CD8-positive, alpha-beta memory T cell (primary cell): ENCODE measurements at places on chromosomes 16 and 17. TPM values are rescaled to one million over a fixed set of nuclear protein-coding genes. Genes with fewer than 3 reads are reported as not detected.

Gene BAIAP3
- 7.5 TPM for total RNA-seq

DNA sequence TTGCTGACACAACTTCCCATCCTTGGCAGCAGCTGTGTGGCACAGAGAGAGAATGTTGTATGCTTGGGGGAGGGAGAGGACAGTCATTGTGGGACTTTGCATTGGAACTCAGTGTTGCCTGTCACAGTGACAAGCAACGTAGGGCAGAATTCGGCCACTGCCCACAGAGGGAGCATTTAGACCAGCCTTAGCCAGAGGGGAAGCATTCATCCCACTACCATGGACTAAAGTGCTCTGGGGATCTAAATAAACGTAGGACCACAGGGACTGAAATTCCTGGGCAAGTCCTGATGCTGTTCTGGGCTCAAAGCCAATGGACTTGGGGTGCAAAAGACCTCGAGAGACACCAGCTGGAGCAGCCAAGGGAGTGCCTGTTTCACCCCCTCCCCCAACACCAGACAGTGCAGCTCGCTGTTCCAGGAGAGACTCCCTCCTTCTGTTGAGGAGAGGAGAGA lies 44.9 kb downstream of the ABCA8 start:
- no peaks in the 10 kb centered on the region for H3K27me3 ChIP-seq
- no peaks in the 10 kb centered on the region for H3K4me1 ChIP-seq
- H3K36me3 ChIP-seq, result no peaks in the 10 kb centered on the region
- H3K27ac ChIP-seq, result no peak overlapping the region
- H3K4me3 ChIP-seq, result no peak overlapping the region

Gene MLX
- 61.8 TPM for total RNA-seq

DNA sequence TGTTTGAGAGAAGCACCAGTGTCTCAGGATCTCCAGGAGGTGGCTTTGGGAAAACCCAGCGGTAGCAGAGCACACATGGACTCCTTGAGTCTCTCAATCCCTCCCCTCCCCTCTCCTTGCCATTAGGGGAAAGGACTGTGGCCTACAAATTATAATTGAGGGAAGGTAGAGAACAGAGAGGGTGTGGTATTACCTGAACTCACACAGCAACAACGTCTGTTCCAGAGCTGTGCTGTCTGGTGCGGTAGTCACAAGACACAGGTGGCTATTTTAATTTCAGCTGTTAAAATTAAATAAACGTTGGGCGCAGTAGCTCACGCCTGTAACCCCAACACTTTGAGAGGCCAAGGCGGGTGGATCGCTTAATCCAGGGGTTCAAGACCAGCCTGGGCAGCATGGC lies 110.2 kb downstream of the ABCC6 start:
- no peak overlapping the region for H3K27ac ChIP-seq
- H3K4me3 ChIP-seq, result no peak overlapping the region
- H3K27me3 ChIP-seq, result no peaks in the 10 kb centered on the region
- no peak for DNase-seq

DNA sequence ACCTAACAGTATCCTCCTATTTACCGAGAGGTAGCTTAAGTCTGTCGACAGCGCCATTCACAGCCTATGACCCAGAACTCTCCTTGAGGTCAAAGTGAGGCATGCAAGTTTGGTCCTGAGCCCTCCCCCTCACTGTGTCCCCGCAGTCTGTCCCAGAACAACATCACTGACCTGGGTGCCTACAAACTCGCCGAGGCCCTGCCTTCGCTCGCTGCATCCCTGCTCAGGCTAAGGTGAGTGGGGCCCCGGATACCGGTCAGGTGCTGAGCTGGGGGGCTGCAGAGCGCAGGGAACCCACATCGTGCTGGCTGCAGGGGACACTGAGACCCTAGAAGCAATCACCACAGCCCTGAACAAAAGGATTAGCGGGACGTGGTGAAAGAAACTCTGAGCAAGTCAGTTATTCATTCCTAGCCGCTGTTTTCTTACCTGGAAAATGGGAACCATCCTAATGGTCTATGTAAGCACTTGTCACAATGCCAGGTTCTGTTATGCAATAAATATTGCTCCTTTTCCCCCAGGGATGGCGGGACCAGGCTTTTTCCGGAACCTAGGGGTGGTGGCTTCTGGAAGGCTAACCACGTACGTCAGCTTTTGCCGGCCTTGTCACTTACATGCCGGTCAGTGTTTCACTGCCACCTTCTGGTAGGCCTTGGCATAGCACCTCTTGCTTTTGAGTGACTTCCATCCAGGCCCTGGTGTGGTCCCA lies 23.8 kb downstream of the DEXI start:
- peak; percentile 81 for DNase-seq
- H3K4me3 ChIP-seq, result no peak overlapping the region
- peaks cover 4% of the 10 kb centered on the region for H3K4me1 ChIP-seq
- no peaks in the 10 kb centered on the region for H3K36me3 ChIP-seq
- no peaks in the 10 kb centered on the region for H3K27me3 ChIP-seq

Gene PHAF1
- total RNA-seq, result 20.2 TPM

GRCh38 chr16:11624205-11624604 lies 37.5 kb upstream of the LITAF start:
- no peak overlapping the region for H3K4me3 ChIP-seq
- peaks cover 64% of the 10 kb centered on the region for H3K4me1 ChIP-seq
- DNase-seq, result no peak

Gene EFNB3
- total RNA-seq, result not detected

DNA sequence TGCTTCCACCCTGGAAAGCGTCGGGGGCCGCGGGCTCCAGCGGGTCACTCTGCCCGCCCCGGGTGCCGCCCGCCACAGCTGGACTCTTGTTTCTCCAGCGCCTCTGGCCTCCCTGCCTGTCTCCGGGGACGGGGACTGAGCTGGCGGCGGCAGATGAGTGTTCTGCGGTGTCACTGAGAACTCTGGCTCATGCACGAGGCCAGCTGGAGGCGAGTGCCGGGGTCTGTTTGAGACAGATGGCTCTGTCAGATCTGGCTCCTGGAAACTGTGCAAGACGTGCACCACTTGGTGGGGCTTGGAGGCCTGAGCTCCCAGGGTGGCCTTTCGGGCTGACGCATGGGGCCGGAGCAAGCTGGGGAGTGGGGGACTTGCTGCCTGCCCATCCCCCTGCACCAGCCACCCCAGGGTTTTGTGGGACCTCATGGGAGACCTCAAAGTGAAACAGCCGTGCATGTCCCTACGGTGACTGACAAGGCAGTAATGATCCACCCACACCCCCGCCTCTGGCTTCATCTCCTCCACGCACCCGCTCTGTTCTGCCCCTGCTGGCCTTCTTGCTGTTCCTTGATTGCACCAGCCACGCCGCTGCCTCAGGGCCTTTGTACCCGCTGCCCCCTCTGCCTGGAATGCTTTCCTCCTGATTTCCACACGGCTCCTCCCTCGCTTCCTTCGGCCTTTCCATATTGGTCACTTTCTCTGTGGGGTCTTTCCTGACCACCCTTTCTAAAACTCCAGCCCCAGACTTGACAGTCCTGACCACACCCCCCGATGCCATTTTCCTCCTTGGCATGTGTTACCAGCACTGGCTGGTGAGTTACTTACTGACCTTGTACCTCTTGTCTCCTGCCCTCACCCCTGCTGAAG lies 174.9 kb upstream of the CIBAR2 start:
- no peaks in the 10 kb centered on the region for H3K4me1 ChIP-seq
- H3K27ac ChIP-seq, result peak overlapping the region; percentile 16
- no peaks in the 10 kb centered on the region for H3K27me3 ChIP-seq
- H3K36me3 ChIP-seq, result no peaks in the 10 kb centered on the region

Gene HOXB8
- not detected for total RNA-seq

Gene ZNF319
- total RNA-seq, result 11.9 TPM
